ENCODE measurements at places on chromosomes 11 and 22.

DNA sequence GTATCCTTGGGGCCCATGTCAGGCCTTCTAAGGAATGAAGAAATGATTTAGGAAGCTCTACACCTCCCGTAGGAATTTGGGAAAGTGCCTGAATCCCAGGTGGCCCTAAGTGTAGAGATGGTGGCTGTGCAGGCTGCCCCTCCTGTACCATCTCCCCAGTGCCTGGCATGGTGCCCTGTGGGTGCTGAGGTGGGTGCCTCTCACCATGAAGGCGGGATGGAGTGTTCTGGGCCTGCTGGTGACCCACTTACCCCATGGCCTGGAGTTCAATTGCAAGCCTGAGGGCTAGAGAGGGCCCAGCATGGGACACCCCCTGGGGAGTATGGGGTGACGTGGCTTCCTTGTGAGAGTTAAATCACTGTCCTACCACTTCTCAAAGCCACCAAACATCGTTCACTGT is 19.8 kb downstream of the SAMM50 start:
- DNase-seq, result no peak

GRCh38 chr22:44819966-44820631 is 67.7 kb downstream of the ARHGAP8 start:
- no peak for DNase-seq

- DNase-seq, result no peak
Observed at GRCh38 chr11:123268156-123268555, 73.1 kb upstream of the CLMP start.

DNA sequence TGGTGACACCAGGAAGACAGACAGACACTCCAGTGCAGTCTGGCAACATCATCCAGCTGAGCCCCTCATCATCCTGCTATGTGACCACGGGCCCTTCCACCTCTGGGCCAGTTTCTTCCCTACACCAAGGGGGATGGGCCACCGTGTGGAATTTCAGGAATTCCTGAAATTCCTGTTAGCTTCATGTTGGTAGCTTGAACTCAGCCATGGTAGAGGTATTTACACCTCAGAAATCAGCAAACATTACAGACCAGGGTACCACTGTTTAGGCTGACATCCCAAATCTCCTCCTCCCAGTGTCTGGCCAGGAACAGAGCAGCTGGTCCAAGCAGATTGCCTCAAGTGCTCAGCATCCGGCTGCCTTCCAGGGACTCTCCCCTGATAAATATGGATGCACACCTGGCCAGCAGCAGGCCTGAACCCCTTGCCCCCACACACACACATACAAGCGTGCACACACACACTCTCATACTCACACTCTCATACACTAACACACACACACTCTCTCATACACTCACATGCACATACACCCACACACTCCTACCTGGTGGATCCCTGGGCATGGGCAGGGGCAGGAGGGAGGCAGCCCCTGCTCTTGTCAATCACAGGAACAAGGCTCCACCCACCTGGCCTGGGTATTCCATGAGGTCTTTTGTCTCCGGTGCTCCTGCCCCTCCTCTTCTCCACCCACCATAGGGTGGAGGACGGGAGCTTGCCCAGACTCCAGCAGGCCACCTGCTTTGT is 85.2 kb downstream of the BUD13 start:
- DNase-seq, result no peak

- DNase-seq, result no peak
Observed at GRCh38 chr11:42315846-42316245, 856.4 kb upstream of the LRRC4C start.

All from H54 (cell line).